ENCODE measurements at places on chromosomes 4 and X.

DNA sequence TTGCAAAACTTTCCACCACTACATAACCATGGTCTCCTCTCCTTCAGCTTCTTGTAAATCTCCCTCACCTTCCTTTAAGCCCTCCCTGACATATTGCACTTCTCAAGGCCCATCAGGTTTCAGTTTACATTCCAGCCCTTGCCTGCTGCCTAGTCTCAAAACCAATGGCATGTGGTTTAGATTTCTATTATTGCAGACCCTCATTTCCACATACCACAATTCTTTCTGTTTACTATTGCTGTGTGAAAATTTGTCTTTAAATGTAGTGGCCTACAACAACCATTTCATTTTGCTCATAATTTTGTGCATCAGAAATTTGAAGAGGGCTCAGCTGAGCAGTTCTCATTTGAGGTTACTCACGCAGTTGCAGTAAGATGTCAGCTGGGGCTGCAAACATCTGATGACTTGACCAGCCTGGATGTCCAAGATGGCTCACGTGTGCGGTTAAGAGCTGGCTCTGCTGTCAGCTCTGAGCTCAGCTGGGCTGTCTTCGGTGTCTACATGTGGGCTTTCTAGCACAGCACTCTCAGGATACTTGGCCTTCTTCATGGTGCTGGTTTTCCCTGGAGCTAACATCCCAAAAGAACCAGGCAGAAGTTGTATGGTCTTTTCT is 29.9 kb upstream of the SOD3 start:
- no peak for DNase-seq

DNA sequence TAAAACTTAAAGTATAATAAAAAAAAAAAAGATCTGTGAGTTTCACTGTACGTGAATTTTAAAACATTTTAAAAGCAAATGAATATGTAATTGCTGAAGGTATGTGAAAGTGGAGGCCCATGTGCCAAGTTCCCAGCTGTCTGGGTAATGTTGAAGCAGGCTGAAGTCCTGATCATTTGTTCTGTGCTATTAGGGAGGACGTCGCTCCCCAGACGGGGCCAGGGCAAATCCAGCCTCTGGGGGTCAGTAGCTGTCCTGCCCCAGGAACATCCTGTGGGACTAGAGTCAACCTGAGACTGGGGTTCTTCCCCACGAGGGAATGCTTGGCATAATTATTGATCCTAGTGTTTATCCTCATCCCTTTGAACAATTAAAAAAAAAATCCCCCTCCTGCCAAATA is 48.8 kb downstream of the PDE5A start:
- DNase-seq = no peak

GRCh38 chrX:7205037-7205577 is 57.2 kb upstream of the PUDP start:
- no peak for DNase-seq

DNA sequence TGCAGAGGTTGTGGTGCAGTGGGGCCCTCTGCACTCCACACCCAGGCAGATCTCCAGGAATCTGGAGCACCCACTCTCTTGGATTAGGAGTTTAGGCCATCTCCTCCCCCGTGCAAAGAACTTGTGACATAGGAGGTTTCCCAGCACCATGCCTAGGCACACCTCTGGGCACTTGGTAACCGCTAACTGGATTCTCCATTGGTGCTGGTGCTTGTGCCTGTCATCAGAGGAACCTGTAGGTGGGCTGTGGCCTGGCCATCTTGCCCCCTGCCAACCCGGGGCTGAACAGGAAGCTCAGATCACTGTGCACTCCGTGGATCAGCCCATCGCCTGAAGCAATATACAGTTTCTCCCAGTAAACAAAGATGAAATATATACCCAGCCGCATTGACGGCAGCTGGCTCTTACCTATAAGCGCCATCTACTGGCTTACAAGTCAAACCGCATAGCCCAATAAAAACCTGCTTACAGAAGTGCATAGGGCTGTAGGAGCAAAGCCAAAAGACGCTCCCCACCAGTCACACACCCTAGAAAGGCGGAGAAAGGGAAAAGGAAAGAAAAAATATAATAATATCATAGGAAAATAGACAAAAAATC is 19.1 kb upstream of the TEX13B start:
- DNase-seq = no peak

GRCh38 chr4:76535603-76536372 is 100.8 kb downstream of the SHROOM3 start:
- DNase-seq = no peak

DNA sequence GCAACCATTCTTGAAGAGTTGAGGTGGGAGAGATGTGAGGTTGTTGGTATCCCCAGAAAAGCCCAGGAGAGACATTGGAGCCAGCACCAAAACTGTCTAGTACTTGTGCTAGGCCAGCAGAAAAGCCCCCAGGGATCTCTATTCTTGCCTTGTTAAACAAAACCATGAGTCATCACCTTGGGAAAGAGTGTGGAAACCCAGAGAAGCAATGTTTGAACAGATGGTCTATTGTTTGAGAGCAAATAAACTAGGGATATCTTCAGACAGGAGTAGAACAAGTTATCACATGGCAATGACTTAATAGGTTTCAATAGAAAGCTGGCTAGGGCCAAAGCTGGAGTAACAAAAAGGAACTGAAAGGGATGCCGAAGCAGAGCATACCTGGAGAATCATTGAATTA is 195.7 kb upstream of the CASK start:
- peak; percentile 51 for DNase-seq
